Liver (tissue), 10 donors: ENCODE measurements at places on chromosomes 11 and 22.

DNA sequence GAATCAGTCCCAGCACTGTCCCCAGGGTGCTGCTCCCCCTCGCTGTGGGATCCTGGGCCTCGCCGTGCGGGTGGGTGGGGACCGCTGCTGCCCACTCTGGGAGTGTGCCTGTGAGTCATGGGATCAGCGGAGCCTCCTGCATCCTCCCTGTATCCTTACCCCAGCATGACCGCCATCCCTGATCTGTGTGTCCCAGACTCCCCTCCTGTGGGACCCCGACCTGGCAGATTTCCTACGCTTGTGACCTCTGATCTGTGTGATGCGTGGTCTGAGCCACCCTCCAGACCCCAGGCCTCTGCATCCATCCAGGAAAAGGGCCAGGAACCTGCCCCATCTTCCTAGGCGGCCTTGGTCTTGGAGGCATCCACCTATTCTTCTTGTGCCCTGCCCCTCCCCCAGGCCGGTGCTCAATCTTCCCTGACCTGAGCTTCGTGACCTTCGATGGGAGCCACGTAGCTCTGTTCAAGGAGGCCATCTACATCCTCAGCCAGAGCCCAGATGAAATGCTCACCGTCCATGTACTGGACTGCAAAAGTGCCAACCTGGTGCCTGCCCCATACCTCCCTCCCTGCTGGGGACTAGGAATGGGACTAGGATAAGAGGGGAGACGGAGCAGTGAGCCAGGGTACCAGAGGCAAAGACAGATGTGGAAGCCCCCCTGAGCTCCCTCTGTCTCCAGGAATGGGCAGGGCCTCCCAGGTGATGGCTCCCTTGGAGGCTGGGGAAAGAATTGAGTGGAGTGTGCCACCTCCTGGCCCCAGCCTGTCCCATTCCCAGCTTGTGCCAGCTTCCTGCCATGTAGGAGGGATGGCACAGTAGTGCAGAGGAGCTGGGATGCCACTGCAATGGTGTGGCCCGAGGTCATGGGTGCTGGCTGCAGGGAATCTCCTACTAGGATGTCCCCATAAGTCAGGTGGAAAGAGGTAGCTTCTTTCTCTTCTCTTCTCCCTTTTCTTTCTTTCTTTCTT lies 65.4 kb downstream of the OTOG start:
- peak; percentile 28 for DNase-seq

DNA sequence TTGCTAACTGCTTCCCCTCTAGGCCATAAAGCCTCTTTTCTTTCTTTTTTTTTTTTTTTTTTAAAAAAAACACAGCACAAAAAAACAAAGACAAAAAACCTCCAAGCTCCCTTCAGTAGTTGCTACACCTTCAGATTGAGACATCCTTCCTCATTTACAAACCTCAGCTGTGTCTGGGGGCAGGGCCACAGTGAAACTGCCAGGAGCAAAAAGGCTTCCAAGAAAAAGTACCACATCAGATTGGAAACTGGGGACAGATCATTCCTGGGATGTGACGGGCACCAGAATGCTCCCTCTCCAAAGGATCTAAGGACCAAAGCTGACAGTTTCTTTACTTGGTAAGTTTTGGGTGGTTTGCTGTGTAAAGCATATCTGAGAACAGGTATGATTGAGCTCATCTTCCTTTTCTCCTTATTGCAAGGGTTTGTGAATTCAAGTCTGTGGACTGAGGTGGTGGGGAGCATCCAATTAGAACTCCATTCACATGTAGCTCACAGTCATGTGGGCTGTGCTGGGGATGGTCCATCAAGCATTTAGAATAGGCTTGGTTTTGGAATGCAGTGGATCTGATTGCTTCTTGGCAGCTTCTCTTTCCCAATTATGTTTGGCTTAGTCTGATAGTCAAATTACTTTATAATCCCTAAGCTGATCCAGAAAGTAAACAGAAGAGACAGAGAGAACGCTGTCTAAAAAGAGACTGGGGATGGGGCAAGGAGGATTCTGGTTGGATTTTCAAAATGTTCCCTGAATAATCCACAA lies 705 bp downstream of the BBOX1 start:
- DNase-seq, result no peak

- DNase-seq, result no peak
Observed at GRCh38 chr11:85525686-85526085, 101.5 kb downstream of the DLG2 start.

DNA sequence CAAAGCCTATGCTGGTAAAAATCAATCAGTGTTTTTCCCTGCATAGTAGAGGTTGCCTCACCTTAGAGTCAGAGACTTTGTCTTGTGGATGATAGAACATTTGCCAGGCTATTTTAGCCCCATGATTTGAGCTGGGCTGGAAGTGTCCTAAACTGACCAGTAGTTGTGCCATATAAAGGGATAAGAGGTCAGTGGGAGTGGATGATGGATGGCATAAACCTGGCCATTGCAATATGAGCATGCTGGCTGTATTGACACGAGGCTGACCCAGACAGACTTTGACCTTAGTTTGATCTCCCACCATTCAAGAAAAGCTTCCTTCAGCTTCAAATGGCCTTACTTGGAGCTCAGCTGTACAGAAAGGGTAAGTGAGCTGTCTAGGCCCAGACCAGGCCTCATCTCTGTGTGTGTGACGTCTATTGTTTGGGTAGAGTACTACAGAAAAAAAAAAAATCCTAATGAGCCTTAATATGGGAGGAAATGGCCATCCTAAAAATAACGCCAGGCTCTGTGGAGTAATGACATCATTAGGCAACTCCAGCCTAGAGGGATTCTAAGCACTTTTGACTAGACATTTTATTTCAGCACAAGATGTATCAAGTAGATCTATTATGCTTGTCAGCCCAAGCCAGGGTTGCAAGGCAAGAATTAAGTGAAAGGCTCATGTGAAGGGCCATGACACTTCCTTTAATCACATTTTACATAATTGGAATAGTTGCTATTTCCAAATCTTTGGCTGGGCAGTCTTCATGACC lies 51.3 kb upstream of the CADM1 start:
- no peak for DNase-seq

GRCh38 chr22:26767351-26768155 lies 110.2 kb downstream of the MIAT start:
- DNase-seq, result no peak

GRCh38 chr11:90855531-90855930 lies 632.7 kb upstream of the CHORDC1 start:
- DNase-seq, result no peak

DNA sequence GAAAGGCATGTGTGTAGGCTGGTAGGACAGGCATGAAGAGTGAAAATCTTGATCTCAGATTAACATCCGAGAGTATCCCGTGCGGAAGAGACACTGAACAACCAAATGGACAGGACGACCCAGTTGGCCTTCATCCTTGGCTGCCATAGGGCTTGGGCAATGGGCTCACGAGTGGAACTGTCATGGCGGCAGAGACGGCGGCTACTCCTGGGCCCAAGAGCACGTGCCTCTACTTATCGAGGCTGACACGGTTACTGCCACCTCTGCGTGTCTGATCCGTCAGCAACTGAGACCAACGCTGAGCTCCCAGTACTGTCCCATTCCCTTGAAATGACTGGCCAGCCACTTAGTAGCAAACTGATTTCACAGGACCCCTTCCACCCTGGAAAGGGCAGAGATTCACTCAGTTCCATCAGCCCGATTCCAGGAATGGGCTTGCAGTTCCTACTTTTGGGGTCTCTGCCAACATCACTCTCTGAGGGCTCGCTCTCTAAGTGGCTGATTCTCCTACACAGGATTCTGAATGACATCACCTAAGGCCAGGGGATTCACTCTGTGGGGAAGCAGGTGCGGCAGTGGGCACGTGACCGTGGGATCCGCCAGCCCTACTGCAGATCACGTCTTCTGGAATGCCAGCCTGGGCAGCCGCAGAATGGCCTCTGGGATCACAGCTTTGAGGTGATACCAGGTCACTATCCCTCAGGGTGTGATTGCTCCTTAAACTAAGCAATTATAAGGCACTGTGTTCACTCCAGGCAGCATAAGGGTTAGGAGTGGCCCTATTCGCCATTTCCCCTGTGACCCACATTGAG lies 97.8 kb downstream of the RPS6KA4 start:
- DNase-seq, result no peak

DNA sequence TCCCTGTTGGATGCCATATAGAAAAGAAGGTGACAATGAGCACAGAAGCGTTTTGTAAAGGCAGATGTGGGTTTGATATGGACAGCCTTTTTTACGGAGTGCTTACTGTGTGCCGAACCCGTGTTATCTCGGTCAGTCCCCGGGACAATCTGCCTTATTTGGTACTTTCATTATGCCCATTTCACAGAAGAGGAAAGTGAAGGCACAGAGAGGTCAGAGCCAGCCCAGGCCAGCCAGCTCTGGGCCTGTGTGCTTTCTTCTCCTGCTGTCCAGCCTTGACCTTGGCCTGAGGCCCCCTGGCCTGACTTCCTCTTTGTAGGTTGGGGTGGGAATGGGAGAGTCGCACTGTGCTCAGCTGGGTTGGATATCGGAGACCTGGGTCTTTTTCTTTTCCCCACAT lies 628 bp upstream of the CRYBB1 start:
- DNase-seq, result no peak

- DNase-seq, result no peak
Observed at GRCh38 chr11:29019960-29020683, 911.9 kb downstream of the METTL15 start.

DNA sequence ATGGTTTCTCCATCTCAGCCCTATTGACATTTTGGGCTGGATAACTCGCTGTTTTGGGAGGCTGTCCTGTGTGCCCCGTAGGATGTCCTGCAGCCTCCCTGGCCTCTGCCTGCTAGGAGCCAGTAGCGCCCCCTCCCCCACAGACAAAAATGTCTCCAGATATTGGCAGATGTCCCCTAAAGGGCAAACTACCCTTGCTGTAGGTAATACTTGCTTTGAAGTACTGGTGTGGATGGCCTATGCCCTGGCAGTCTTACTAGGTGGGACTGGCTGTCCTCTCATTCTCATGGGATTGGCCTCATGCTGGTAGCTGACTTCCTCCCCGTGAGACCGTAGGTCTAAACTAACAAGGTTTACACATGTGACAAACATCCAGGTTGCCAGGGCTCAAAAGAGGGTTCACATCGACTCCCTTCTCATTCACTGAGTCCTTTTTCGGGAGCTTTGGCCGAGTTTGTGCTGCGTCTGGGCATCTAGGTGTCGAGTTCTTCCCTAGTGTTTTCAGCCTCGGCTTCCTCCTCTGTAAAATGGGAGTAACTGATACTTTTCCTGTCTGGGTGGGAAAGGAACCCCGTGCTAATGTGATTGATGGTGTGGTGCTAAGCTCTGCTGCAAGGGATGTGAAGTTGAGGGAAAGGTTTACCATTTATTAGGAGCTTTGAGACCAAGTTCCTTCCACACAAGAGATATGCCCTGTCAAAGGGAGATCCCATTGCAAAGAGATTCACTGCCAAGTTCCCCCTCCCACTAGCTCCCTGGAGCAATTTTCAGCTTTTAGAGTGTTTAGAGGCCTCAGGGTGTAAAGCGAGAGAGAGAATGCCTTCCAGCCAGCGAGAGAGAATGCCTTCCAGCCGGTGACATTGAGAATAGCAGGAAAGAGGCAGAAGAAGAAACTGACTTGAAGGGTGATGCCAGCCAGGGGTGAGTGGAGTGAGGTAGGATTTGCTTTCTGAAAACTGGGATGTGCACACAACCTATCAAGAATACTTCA lies 17.0 kb downstream of the PTPRJ start:
- no peak for DNase-seq

DNA sequence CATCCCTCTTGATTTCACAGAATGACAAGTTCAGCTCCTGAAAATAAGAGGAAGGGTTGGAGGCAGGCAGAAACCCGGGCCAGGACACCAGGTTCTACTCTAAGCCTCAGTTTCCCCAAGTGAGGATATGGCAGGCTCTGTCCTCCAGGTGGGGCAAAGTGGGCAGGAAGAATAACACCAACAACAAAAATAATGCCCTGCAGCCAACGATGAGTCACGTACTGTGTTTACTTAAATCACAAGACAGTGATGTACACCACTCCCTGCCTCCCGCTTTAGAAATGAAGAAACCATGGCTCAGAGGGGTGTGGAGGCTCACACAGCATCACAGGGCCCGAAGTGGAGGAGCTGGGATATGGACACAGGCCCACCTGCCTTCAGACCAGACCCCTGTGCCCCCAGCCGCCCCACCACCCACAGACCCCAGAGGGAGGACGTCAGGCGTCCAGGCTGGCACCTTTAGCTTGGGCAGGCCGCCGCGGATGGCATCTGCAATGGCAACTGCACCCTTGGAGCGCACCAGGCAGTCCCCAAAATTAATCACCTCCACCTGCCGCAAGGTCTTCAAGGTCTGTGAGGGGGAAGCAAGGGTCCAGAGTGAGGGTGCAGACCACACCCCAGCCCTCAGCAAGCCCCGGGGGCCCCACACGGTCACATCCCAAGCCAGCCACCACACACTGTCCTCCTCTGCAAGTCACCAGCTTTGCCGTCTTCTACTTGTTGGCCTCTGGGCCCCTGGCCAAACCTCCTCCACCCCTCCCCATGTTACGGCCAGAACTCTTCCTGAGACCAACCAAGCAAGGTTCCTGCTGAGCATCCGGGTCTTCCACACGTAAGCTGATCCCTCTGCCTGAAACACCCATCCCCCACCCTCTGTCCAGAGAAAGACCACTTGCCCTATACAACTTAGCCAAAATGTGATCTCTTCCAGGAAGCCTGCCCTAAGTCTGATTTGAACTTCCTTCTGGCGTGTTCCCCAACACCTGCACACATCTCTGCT lies 15.8 kb upstream of the CHADL start:
- DNase-seq, result no peak

DNA sequence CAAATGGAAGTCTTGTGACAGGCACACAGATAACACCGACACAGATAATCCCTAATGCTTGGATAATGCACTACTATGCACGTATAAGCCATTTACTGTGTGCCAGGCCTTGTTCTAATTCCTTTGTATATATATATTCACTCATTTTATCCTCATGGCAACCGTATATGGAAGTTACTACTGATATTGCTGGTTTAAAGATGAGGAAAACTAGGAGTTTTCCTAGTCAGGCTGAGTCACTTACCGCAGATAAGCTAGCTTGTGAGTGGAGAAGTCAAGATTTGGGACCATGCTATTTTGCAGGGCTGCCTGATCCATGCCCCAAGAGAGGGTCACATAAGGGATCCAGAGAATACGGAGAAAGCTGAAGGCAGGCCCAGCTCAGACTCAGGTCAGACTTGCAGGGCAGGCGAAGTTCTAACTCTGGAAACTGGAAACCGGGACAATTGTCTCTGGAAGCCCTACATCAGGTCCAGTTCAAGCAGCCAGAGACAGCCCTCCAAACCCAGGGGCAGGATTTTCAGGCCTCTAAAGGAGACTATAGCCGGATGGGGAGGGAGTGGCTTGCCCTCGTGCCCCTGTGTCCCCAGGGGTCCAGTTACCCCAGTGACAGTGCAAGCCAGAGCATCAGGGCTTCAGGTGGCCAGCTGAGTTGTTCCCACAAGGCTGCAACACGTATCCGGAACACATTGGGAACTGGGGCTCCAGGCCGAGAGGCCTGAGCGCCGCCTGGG lies 534.8 kb downstream of the INSC start:
- DNase-seq, result no peak
